Stimulated activated memory B cell treated with anti-CD40 and anti-IgM and Interleukin-4, amounts not matched to agents 10 μg/mL and 1 μg/mL and 100 μg/mL, for 72 hours (primary cell): ENCODE measurements at places on chromosomes 6 and 20.

- ATAC-seq = no peak
Observed at GRCh38 chr6:106832766-106833510, 141.6 kb downstream of the CD24 start.

DNA sequence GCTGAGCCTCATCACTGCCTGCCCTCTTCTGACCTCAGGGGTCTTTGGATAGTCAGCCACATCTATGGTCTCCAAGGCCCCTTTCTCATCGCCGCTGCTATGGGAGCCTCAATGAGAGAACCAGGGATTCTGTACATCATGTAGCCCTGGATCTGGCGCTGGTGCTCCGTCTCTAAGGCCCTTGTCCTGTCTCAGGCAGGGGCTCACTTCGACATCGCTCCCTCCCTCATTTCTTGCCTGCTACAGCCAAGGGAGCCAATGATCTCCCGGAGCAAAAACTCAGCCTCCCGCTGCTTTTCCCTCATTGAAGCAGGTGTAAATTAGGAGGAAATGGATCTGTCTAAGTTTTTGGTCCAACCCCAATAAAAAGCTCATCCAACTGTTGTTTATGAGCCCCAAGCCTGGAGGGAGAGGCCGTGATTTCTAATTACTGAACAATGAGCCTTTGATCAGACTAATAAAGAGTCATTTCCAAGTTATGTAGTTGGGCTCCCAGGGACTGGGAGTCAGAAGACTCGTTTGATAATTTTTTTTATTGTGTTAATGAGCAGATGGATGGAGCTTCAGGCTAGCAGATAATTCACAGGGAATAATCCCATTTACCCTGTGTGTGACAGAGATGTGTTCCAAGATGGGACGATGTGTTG, 30.9 kb downstream of the LBP start:
- no peak for ATAC-seq

GRCh38 chr6:37785002-37785662, 34.4 kb upstream of the ZFAND3 start:
- ATAC-seq = no peak

- no peak for ATAC-seq
Observed at GRCh38 chr6:102085257-102085656, 691.7 kb downstream of the GRIK2 start.

GRCh38 chr6:109104512-109104911, 9.2 kb downstream of the CEP57L1 start:
- ATAC-seq = no peak

DNA sequence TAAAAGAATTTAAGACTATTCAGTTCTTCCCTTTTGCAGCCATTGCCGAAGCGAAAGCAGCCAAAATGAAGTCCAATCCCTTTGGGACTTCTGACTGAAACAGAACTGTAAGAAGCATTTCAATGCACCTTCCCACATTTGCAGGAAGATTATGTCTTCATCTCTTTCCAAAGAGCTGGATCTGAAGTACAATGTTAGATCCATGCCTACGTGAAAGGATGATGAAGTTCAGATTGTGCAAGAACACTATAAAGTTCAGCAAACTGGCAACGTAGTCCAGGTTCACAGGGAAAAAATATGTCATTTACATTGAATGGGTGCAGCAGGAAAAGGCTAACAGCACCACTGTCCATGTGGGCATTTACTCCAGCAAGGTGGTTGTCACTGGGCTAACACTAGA, 6.0 kb upstream of the FILIP1 start:
- no peak for ATAC-seq

GRCh38 chr6:52543729-52544601, 32.9 kb downstream of the TRAM2 start:
- ATAC-seq = no peak

GRCh38 chr6:154474648-154475428, 35.6 kb downstream of the CNKSR3 start:
- no peak for ATAC-seq

DNA sequence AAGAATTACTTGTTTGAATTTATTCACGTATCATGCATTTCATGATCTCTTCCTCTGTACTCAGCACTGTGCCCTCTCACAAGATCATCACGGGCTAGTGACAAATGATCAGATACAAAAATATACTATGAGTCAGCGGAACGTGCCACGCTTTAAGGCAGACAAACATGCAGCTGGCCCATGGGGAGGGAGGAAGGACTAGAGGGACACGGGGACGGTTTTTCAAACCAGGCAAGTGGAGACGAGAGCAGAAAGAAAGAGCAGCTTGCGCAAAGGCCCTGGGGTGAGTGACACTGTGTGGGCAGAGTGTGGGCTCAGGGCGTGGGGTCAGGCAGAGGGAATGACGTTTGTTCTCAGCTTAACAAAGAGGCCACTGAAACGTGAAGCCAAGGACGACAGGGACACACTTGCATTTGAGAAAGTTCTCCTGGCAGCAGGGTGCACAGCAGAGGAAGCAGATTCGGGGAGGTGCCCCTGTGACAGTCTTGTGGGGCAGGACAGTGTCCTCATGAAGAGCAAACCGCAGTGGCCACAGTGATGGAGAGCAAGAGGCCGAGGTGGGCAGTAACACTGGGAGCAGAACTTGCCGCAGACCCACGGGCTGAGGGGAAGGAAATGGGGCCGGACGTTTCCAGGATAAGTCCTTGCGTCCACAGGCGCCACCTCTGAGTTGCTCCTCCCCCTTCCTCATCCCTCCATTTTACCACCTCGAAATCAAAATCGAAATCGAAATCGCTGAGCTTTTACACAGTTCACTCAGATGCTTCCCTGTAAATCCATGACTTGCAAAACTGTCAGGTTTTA, 6.9 kb upstream of the RPS6KA2 start:
- no peak for ATAC-seq
